GM12864 (cell line): ENCODE measurements at places on chromosomes 4 and X.

- no peak for DNase-seq
These were observed 43.0 kb downstream of the SEPSECS start for GRCh38 chr4:25117274-25117673.

DNA sequence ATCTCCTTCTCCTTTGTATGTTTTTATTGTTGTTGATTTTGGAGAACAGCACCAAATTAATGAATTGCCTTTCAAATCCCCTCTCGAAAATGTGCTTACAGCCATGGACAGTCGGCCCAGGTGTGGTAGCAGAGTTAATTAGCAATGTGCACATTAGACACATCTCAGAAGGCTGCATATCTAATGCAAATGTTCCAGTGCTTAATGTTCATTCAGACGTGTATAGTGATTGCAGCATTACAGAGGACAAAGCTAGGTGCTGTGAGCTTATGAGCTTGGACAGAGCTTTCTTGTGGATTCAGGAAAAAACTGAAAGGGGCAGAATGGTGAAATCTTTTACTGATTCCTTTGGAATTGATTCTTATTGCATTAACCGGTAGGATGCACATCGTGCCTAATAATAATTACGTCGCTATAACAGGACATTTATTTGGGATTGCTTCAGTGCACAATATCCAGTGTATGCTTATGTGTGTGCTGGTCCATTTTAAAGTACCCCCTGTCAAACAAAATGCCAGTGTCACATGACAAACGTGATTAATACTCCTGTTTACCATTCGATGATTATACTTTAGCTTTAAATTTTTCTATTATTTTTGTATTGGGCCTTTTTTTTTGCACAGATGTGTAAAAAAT lies 552.9 kb upstream of the EPHA5 start:
- DNase-seq = no peak

DNA sequence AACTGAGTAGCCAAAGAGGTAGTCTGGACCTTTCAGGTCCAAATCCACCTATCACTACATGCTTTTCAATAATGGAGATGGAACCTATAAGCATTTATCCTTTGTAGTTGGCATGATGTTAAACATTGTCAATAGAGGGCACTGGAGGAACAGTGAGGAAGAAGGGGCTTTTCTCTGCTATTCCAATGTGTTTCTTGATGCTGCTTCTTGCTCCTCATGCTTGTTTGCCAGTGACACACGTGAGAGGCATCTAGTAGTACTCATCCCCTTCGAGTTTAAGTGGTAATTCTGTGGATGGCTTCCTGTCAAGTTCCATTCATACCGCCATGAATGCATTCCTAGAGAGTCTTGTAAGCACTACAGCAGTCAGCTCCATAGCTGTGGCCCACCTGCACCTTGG lies 84.0 kb downstream of the NAA11 start:
- DNase-seq = no peak

DNA sequence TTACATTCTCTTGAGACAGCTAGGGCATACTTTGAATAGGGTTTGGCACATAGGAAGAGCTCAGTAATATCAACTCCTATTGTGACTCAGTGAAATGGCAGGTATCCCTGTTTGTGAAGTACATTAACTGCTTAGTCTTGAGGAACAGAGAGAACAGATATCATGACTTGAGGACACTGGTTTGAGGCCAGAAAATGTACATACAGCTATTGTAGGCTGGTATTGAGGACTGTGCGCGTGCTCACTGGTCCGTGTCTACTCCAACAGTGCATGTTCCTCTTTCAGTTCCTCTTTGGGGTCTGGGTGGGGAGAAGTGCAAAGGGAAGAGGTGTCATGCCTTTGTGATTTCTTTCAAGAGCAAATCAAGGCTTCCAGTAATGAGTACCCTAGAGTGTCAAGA lies 34.6 kb upstream of the TBC1D9 start:
- DNase-seq = peak; percentile 90

GRCh38 chr4:169859366-169860216 lies 101.8 kb upstream of the HPF1 start:
- DNase-seq = no peak

DNA sequence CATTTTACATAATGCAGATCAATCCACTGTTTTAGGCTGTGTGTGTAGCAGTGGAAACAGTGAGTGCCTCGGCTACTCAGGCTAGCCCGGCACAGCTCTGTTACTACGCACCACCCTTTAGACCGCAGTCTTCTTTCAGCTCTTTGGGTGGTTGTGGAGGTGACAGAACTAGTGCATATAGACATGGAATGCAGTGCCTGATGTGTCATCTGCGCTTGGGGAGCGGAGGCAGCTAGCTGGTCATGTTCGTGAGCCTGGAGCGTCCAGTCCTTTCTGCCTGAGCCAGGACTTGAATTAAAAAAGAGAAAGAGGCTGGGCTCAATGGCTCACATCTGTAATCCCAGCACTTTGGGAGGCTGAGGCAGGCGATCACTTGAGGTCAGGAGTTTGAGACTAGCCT lies 4.8 kb downstream of the TBC1D14 start:
- no peak for DNase-seq

DNA sequence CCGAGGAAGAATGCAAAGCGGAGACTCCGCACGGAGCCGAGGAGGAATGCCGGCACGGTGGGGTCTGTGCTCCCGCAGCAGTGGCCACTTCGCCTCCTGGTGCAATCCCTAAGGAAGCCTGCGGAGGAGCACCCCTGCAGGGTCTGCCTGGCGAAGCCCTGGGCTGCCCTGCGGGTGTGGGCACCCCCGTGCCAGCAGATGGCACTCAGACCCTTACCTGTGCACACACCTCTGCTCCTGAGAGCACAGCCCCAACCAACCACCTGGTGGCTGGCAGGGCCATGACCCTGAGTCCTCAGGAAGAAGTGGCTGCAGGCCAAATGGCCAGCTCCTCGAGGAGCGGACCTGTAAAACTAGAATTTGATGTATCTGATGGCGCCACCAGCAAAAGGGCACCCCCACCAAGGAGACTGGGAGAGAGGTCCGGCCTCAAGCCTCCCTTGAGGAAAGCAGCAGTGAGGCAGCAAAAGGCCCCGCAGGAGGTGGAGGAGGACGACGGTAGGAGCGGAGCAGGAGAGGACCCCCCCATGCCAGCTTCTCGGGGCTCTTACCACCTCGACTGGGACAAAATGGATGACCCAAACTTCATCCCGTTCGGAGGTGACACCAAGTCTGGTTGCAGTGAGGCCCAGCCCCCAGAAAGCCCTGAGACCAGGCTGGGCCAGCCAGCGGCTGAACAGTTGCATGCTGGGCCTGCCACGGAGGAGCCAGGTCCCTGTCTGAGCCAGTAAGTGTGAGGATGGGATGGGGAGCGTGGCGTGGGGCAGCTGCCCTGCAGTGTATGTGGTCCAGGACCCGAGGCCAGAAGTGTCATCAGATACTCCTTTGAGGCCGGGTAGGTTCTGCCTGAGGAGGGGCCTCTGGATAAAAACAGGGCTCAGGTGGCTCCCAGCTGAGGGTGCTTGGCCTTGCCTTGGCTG lies 7.0 kb downstream of the TACC3 start:
- DNase-seq = no peak

DNA sequence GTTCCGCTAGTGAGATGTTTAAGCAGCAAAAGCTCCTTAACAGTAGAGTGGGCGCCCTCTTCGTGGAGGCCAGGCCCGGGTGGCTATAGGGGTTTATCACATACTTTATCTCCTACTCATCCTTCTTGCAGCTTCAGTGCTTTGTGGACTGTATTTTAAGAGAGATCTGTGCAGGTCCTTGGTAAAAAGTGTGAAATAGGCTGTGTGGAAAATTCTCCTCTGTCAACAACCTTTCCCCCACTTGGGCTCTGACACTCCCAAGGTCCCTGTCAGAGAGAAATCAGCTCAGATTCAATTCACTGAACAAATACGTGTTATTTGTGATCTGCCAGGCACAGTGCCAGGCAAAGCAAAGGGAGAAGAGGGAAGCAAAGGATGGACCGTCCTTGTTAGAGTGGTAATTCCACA lies 214.3 kb upstream of the PPARGC1A start:
- DNase-seq = no peak

- DNase-seq = no peak
These were observed 898 bp upstream of the NDP start for GRCh38 chrX:43974100-43974475.

DNA sequence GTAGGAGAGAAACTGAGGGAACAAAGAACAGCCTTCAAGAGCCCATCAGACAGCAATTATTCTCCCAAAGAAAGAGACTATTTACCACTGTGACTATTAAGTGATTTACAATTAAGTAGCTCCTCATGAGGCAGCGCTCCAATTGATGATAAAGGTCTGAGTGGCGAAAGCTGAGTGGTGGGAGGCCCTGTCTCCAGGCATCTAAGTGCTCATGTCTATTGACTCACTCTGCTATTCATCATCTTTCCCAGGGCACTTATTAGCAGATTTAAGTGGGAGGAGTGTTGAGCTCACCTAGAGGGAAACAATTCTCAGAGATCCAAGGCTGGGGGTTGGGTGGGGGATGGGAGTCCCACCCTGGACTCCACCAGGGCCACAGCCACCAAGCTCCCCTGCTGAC lies 23.3 kb downstream of the AMER1 start:
- no peak for DNase-seq

DNA sequence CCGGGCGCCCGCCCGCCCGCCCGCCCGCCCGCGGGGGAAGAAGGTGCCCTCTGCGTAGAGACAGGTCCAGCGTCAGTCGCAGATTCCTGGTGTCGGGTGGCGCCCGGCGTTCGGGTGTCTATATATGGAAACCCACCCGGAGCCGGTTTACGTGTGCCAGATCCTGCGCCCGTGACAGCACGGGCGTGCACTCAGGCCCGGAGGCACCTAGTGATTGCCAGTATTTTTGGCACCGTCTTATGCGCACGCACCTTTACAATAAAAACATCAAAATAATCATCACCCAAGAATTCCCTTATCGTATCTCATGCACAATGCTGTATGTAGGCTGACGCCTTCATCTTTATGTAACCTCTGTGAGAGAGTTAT lies 519 bp downstream of the SLC25A4 start:
- no peak for DNase-seq

DNA sequence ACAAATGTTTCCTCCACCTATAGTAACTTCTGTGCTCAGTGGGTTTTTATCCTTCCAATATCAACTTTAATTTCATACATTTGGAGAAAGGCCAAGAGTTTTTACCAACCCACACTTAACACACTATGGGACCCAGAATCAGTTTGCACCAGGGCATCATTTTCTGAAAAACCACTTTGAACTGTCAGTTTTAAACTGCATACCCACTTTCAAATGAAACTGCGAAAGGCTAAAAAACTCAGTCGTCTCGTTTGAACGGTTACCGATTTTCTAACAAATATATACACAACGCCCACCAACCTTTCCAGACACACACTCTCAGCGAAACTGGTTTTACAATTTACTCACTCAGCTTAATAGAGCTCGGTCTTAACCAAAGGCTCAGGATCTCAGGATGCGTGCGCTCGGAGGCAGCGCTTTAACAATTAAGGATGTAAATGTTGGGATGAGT lies 376 bp downstream of the ABCG2 start:
- DNase-seq = no peak

DNA sequence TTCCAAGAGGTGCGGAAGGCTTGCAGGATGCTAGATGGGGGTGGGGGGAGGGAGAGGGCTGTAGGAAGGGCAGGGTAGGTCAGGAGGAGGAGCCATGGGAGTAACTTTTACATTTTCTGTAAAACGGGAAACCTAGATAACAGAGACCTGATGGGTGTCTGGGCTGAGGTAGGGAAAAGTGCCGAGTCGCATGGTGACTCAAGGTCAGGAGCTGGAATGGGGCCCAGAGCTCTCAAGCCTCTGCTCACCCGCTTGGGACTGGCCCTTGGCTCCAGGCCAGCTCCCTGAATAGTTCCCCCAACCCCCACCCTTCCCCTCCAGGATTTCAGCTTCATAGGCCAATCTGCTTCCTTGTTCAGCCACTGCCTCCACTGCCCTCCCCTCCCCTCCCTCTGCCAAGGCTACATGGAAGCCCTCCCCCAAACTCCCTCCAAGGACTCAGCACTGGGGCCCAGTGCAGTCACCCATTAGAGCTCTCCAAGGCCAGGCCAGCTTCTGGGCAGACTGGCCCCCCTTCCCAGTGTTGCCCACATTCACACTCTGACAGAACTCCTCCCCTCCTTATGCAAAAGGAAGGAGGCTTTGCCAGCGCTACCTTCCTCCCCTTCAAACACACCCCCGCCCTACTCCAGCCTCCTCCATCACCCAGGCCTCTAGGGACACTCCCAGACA lies 43.6 kb downstream of the TSC22D3 start:
- DNase-seq = no peak

GRCh38 chr4:73593631-73594241 lies 26.5 kb downstream of the RASSF6 start:
- no peak for DNase-seq

DNA sequence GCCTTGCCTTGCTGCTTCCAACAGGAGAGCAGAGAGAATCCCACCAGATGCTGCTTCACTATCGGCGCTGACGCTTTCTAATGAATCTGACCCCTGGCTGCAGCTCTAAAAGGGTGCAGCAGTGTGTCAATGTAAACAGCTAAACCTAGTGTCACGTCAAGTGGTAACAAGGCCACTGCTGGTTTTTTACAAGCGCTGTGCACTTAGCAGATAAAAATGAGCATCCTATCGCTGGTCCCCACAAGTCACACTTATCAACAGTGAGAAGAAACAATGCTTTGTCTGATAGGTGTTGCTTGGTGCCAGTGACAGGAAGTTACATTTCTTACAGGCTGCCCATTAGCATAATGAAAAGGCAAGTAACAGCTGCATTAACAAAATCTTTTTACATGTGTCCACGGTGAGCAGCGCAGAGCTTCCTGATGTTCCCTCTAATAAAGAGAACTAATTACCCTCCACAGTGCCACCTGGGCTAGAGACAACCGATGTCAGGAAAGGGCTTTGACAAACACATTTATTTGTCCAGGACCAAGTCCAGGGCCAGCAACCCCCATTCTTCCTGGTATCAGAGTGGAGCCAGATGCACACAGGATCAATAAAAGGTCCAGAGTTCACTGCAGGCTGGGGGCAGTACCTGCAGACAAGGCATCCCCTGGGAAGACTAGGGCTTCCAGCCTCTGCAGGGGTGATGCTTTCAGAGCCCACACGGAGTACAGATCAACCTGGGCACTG lies 176.0 kb downstream of the MGST2 start:
- no peak for DNase-seq

DNA sequence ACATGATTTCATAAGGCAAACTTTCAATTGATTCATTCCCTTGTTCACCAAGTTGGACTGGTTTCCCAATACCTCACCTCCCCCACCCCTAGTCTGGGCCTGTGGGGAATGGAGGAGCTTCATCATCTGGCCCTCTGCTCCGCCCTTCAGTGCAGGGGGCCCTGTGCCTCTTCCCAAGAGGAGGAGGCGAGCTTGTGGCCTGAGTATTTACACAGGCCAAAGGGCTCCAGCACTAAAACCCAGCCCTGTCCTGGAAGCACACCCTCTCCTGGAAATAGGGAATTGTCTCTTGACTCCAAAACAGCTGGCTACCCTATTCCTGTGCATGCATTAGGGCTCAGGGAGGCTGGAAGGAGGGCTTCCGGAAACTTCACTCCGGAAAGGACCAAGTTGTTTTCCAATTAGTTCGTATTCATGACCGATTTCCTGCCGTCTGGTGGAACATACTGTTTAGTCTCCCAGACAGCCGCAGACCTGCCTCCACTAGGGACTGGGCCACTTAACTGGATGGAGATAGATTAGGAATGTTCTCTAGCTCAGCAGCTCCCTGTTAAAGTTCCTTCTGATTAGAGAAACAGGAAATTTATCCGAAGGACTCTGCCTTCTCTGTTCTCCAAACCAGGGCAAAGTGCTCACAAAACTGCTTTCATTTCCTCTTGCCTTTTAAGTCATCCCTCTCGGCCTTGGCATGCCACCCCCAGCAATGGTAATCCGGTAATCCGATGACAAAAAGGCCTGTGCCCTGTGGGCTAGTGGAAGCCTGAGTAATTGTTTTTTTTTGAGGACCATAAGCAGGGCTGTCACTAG lies 5.8 kb downstream of the SRPX2 start:
- DNase-seq = no peak
